Activated T-cell treated with anti-CD3 and anti-CD28 coated beads for 1 hour (primary cell): ENCODE measurements at places on chromosomes 7 and 10.

GRCh38 chr10:77410523-77410922 is 227.1 kb downstream of the KCNMA1 start:
- DNase-seq = no peak

DNA sequence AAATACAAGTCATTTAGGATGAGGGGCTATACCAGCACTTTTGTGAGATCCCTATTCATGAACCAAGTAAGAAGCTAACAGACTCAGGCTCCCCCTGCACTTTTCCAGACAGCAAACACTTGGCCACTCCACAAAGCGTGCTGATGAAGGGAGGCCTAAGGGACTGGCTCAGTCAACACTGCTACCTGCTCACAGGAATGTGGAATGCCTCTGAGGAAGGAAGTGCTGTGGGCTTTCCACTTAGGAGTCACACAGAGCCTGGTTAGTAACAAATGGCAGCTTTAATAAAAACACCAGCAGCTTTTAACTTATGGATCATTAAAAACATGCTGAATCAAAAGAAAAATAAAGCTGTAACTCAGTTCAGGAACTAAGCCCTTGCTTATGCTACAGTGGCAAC is 15.0 kb downstream of the UROS start:
- no peak for DNase-seq

GRCh38 chr7:130649004-130649790 is 19.4 kb downstream of the COPG2 start:
- DNase-seq = no peak

DNA sequence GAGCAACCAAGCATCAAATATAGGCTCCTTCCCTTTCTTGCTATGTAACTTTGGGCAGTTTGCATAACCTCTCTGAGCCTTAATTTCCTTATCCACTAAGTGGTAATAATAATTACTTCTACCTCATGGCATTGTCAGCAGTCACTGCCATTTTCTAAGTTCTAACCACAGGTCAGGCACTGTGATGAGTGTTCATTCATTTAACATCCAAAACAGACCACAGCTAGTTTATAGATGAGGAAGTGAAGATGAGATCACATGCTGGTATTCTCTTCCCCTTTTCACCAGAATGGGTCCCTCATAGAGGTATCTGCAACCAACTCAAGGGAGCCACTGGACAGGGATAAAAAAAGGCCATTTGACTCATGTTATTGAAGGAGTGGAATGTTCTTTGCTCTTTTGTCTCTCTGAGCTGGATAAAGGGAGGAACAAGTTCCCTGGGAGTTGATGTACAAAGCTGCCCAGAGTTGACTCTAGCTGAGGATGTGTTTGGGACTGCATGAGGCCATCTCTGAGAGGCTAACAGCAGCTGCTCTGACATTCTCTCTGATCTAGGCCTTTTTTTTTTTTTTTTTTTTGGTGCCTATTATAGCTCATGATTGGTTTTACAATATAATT is 65.0 kb downstream of the DNAJC12 start:
- DNase-seq = no peak

GRCh38 chr7:108000875-108001763 is 1.8 kb downstream of the LAMB1 start:
- no peak for DNase-seq

DNA sequence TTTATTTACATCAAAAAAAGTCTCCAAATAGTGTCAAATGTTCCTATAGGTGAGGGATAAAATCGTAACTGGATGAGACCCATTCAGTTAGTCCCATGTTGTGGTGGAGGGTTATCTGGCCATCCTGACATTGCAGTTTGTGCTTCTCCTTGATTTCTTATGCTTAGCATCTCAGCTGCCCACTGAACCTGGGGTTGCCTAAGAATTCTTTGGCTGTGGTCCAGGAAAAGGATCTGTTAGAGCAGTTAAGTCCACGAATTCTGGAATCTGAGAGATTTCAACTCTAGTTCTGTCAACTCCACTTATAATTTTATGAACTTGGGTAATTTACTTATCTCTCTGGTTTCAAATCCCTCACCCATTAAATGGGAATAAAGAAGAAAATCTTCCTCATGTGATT is 1673.4 kb downstream of the REEP3 start:
- no peak for DNase-seq

- no peak for DNase-seq
These were observed 25.4 kb upstream of the ANK3 start for GRCh38 chr10:60414877-60415585.

DNA sequence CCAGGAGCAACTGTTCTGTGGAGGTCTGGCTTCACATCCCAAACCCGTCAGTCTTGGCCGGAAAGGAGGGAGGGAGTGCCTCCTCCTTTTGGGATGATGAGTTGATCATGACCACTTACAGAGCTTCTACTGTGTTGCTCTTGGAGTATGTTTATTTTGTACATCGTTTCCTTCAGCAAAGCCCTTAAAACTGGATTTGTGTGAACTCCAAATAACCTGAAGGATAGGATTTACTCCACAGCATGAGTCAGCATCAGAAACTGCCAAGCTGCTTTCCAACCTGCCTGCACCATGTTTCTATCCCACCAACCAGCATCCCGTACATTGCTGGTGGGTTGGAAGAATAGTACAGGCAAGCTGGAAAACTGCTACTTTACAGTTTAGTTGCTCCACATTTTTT is 3.5 kb downstream of the CCDC201 start:
- no peak for DNase-seq

GRCh38 chr7:122433765-122434164 is 129.2 kb upstream of the FEZF1 start:
- DNase-seq = no peak

DNA sequence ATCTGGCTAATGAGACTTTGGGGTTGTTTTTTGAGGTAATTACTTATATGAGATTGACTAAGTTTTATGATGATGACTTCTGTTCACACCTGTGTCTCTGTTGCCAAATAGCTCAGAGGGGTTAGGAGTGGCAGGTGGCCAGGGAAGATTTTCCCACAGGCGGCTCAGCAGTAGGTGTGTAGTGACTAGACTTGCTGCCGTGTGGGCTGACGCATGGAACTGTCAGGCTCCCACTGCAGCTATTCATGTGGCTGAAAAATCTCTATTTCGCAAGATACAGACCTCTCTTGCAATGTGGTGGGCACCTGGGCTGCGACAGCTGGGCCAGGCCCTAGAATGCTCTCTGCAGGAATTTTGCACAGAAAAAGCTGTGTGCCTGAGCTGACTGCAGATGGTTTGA is 1.4 kb downstream of the CPA4 start:
- no peak for DNase-seq

GRCh38 chr10:8050556-8051108 is 3.9 kb upstream of the GATA3 start:
- DNase-seq = no peak

DNA sequence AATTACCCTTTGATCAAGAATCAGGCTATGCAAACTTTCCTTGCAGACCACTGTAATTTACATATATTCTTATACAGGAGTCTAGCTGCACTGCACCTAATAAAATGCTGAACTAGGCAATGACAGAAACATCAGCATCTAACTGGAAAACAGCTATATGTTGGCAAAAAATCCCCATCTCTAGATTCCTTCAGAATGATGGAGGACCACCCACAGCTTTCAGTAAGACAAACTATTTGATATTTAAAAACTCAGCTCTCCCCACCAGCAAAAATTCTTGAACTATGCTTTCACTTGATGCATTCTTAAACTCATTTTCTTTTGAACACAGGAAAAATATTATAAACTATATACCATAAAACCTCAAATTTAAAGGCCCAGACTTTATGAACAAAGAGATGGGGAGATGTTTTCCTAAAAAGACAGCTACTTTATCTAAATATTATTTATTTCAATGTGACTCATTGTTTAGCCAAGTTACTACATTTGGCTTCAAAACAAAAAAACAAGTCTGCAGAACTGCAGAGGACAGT is 77.4 kb downstream of the SEMA3C start:
- no peak for DNase-seq

- no peak for DNase-seq
These were observed 167.4 kb upstream of the PRSS58 start for GRCh38 chr7:142425281-142425680.

GRCh38 chr7:150003304-150003810 is 129.6 kb downstream of the ATP6V0E2 start:
- no peak for DNase-seq

- no peak for DNase-seq
These were observed 1.6 kb upstream of the IDI1 start for GRCh38 chr10:1050554-1050953.

DNA sequence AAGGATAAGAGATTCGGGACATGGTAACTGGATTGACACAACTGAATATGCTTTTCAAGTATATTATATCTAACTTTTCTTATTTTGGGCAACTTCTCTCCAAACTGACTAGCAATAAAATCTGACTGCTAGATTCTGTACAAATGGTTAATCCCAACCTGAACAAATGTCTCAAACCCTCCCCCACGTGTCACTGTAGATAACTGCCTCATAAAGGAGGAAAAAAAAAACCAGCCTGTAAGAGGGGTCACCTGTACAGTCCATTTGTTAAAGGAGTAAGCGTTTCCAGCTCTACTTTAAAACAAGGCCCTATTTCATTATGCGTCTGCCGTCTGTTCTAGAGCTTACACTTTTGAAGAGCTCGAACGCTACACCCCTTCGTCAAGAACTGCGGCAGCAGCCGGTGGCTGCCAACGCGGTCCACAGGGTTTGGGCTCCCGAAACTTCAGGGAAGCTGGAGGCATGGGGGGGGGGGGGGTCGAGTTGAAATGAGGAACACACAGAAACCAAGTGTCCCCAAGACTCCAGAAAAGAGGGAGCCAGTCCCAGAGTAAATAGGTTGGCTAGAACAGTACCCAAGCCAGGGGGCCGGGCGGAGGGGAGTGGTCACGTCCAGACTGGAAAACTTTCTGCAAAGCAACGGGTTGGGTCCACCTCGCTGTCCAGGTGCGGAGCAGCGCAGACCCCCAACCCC is 492 bp downstream of the COG5 start:
- no peak for DNase-seq

- no peak for DNase-seq
These were observed 376.9 kb upstream of the MYO3A start for GRCh38 chr10:25557136-25557535.

DNA sequence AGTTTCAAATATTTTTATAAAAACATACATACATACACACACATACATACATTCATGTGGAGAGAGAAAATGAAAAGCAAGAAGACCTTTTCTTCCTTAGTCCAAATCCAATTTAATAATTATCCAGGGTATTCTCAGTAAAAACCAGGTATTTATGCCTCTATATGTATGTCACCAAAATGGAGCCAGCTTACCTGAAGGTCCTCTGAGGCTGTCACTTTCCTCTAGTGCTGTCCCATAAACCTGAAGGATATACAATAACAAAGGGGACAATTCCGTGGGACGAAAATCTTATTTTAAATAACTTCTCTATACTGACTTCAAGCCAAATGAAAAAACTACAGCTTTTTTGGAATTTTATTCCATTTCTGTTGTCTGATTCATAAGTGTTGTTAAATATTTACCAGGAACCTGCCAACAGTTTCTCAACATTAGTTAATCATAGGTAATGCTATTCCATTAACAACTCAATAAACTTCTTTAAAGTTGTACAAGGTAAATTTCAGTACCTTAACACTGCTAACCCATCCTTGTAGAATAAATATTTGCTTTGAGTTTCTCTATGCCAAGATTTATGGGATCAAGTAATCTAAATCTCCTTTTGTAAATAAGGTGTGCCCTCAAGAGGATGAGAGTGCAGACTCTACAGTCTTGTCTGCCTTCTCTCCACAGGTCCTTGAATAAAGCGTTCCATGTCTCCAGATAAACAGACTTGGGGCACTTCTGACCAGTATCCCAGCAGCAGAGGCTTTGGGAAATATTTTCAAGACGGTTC is 260.3 kb downstream of the AHR start:
- no peak for DNase-seq

DNA sequence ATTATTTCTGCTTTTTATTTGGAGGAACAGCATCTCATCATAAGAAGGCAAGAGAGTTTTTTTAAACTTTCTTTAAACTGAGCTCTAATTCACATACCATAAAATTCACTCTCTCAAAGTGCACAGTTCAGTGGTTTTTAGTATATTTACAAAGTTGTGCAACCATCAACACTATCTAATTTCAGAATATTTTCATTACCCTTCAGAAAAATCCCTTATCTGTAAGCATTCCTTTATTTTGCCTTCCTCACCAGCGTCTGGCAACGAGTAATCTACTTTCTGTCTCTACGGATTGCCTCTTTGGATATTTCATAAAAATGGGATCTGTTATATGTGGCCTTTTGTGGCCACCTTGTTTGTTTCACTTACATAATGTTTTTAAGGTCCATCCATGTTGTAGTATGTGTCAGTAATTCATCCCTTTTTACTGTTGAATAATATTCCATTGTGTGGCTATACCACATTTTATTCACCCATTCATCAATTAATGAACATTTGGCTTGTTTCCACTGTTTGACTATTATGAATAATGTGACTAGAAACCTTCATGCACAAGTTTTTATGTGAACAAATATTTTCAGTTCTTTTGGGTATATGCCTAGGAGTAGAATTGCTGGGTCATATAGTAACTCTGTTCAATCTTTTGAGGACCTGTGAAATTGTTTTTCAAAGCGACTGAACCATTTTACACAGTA is 181.5 kb downstream of the TRIL start:
- DNase-seq = no peak

DNA sequence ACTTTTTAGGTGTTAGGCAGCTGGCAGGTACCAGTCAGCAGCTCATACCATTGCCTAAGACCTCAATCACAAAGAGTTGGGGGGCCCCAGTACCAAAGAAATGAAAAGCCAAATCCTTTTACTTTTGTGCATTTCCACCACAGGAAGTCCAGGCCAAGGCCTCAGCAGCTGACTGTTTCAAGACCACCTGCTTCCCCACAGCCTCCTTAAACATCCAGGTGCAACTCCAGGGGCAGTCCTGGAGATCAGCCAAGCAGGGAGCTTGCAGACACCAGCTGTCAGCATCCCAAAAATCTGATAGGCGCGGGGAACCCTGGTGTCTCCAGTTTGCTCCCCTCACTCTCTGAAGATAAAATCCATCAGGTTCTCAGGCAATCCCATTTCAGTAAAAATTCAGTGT is 91.5 kb upstream of the EFCAB10 start:
- no peak for DNase-seq

DNA sequence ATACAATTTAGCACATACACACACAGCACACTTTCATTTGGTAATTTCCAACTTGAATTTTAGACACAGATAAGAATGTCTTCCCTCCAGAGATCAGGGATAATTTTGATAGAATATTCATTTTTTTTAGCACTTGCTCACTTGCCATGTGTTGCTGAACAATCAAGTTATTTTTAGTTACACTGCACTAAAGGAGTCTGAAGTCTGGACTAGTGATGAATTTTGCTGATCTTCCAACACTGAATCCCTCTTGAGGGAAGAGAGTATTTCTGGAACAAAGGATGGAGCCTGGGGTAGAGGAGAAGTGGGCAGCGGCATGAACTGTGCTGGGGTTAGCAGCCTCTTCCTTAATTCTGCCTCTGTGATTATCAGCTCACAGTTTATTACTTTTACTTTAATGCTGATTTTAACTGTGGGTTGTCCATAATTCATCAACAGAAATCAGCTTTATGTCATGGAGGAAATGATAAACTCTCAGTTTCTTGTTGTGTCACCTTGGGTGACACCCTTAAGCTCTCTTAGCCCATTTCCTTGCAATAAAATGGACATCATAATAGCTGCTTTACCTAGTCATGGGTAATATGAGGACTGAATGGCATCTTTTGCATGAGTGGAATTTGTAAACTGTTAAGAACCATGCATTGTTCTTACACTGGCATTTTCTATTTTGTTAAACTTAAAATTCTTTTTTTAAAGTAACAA is 32.1 kb downstream of the SGPL1 start:
- DNase-seq = no peak
